ENCODE measurements at places on chromosomes 5 and 9.

- DNase-seq: no peak
Observed at GRCh38 chr9:78985084-78985738, 586.6 kb upstream of the TLE4 start.

- DNase-seq: no peak
Observed at GRCh38 chr9:14661421-14662059, 31.7 kb downstream of the ZDHHC21 start.

- no peak for DNase-seq
Observed at GRCh38 chr5:933251-933861, 40.7 kb downstream of the TRIP13 start.

- DNase-seq: no peak
Observed at GRCh38 chr5:63564789-63565188, 397.5 kb downstream of the HTR1A start.

GRCh38 chr9:91197232-91198181 is 164.2 kb downstream of the AUH start:
- DNase-seq: peak; percentile 98

DNA sequence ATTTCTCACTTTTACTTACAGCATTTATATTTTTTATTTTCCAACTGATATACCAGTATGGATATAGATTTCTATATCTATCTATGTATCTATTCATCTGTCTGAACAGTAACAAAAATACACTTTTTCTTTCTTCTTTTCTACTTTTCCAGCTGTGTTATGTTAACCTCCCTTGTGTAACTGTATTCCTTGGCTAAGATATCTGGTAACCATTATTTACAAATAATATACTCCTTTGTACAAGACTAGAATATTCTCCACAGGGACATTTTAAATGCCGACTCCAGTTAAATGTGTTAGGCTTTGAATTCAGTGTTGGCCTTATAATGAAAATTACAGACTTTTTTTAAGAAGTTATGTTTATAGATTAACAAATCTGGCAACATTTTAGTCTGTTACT is 168.7 kb downstream of the XRCC4 start:
- no peak for DNase-seq

DNA sequence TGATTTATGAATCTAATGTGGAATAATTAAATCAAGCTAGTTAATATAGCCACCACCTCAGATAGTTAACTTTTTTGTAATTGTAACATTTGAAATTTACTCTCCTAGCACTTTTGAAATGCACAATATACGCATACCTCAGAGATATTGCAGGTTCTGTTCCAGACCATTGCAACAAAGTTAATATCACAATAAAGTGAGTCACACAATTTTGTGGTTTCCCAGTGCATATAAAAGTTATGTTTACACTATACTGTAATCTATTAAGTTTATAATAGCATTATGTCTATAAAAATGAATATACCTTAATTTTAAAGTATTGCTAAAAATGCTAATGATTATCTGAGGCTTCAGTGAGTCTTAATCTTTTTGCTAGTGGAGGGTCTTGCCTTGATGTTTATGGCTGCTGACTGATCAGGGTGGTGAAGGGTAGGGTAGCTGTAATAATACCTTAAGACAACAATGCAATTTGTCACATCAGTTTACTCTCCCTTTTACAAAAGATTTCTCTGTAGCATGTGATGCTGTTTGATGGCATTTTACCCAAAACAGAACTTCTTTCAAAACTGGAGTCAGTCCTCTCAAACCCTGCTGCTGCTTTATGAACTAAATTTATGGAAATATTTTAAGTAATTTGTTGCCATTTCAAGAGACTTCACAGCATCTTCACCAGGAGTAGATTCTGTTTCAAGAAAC is 235.1 kb upstream of the ADAMTSL1 start:
- peak; percentile 37 for DNase-seq

DNA sequence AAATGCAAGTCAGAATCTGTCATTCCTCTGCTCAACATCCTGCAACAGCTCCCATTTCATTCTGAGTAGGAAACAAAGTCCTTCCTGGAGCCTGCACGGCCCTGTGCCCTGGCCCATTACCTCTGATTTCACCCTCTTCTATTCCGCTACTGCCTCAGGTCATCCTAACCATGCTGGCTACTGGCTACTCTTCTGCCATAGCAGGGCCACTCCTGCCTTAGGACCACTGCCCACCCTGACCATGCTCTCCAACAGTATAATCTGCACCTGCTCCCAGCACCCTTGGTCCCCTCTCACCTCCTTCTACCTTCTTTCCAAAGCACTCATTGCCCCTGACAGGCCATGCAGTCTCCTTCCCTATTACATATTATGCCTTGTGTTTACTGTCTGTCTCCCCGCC is 8.2 kb downstream of the DPH7 start:
- DNase-seq: no peak

GRCh38 chr9:37732086-37732741 is 21.4 kb upstream of the TRMT10B start:
- DNase-seq: no peak

- DNase-seq: no peak
Observed at GRCh38 chr5:177402271-177403043, 2.0 kb upstream of the PFN3 start.

DNA sequence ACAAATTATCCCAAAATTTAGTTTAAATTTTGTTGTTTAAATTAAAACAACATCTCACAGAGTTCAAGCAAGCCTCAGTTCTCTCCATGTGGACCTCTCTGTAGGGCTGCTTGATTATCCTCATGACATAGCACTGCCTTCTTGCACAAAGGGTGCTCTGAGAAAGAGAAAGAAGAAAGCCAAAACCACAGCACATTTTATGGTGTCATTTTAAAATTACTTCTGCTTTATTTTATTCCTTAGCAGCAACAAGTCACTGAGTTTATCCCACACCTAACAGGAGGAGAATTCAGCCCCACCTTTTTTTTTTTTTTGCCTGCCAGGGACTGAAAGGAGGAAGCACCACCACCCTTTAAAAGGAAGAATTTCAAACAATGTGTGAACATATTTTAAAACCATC is 12.8 kb upstream of the KCNV2 start:
- no peak for DNase-seq

- no peak for DNase-seq
Observed at GRCh38 chr9:108994695-108995094, 18.6 kb downstream of the CTNNAL1 start.

DNA sequence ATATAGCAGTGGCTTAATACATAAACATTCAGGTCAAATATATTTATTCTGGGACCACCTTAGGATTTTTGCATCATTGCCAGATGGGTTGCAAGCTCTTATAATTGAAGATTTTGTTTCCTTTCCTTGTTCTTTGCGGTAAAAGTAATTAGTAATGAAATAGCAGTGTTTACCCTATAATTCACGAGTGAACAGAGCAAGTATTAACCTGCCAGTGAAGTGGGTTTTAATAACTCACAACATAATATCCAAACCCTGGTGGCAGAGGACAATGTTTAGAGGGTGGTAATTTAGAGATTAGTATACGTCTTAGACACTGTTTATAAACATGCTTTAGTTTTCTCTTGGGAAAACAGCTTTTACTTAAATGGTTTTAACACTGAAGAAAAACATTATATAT is 11.8 kb downstream of the ARL14EPL start:
- no peak for DNase-seq

GRCh38 chr9:37632479-37632878 is 18.3 kb upstream of the FRMPD1 start:
- no peak for DNase-seq

DNA sequence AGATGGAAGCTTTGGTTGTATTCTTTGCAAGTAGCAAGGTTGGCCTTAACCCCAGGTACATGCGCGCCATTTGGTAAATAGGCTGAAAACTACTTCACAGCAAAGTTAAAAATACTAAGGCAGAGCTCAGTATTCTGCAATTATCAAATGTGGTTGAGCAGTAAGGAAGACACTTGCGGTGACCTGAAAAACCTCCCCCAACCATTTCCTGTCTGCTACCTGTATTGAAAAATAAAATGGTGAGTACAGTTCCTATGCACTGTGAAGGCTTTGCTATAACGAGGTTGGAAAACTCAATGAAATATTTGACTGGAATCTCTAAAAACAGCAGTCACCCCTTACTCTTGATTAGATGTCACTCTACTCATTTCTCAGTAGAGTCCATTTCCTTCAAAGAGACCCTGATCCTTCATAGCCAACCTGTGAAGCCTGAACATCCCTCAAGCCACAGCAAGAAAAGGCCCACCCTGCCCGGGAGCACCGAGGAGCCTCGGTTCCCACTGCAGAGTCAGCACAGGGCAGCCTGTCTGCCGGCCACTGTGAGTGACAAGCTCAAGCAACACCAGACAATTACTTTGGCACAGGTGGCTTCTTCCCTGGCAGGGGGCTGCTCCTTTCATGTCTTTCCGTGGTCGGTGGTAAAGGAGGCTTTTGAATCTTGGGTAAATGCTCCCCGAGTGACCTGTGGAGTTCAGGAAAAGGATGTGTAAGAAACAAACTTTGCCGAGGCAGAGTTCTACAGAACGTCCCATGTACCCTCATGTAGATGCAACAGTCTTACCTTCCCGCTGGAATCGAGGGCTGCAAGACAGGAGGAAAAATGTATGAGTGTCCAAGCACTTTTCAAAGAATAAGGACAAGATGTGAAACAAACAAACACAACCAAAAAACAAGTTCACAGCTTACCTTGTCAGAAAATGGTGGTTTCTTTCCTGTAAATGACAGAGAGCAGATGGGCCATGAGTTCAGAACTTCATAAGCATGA is 29.6 kb downstream of the C5orf58 start:
- no peak for DNase-seq

- DNase-seq: no peak
Observed at GRCh38 chr5:147713550-147714295, 68.8 kb downstream of the JAKMIP2 start.

GRCh38 chr9:122951056-122951455 is 10.2 kb downstream of the RABGAP1 start:
- no peak for DNase-seq

DNA sequence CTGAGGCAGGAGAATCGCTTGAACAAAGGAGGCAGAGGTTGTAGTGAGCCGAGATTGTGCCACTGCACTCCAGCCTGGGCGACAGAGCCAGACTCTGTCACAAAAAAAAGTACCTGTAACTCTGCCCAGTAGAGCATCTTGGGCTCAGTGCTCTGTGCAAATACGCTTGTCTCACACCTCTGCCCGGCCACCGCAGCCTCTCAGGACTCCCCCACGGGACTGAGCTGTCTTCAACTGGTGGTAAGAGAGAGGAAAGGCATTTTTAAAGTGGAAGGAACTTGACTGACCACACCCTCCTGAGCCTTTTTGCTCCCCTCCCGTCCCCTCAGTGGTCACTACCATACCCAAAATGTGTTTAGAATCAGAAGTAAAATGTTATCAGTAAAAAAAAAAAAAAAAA is 174.3 kb upstream of the PIK3R1 start:
- no peak for DNase-seq

DNA sequence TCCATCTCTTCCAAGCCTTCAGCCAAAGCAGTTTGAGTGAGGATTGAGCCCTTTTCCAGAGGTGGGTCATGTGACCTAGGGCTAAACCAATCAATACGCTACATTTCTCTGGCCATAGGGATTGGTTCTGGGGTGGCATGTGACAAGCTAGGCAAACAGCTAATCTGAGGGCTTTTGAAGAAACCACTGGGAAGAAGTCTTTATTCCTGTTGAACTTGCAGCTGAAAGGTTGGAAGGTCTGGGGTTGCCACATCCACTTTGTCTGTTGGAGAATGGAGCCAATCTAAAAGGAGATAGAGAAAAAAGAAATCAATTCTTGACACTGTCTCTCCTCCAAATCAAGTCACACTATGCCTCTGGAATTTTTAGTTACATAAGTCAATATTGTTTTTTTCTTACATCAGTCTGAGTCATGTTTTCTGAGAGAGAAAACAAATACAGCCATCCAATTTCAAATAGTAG is 637.8 kb upstream of the WWC1 start:
- no peak for DNase-seq

- no peak for DNase-seq
Observed at GRCh38 chr9:35760651-35761050, 6.6 kb upstream of the MSMP start.

- no peak for DNase-seq
Observed at GRCh38 chr5:157020511-157021222, 38.2 kb downstream of the HAVCR1 start.

GRCh38 chr9:131666774-131667173 is 73.1 kb downstream of the RAPGEF1 start:
- no peak for DNase-seq

DNA sequence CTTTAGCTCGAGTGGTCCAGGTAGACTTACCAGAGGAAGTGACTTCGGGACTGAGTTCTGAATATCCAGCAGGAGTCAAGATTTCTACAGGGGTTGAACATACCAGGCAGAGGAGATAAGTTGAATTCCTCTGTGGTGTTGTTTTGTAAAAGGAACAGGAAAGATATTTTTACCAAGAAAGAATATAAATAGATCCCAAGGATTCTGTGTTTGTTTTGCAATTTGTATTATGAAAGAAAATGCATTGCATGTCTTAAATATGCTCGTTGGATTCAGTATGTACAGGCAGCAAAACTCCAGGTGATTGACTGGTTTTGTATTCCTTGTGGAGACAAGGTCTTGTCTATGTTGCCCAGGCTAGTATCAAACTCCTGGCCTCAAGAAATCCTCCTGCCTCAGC is 197.8 kb downstream of the FRMD3 start:
- no peak for DNase-seq

DNA sequence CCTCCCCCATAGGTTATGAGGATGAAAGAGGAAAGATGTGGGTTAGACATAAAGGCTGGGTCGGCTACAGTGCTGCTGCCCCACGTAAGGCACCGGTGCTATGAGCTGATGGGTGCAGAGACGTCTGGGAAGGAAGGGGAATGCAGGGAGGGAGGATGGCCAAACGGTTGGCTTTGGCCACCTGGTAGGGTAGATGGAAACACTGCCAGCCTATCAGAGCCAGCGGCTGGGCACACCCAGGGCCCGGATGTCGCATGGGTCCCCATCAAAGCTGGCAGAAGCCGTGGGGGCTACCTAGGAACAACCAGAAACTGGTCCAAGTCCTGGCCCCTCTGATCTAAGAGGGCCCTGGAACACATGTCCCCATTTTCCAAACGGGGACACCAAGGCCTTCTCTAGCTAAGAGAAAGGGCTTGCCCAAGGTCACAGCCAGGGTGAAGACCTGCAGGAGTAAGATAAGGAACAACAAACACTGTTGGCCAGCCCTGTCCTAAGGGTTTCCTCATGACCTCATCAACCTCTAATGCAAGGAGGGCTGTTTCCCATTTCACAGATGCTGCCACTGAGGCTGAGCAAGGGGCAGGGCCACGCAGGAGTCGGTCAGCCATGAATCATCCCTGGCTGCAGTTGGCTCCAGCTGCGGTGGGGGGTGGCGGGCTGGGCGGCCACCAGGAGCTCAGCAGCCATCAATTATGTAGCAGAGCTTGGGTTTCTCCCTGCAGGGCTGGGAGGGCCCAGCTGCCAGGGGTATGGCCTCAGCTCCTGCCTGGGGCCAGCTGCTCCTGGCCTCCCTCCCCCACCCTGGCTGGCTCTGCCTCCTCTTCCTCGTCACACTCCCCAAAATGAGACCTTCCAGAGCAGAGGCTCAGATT is 4.9 kb downstream of the SH3GLB2 start:
- DNase-seq: peak; percentile 18

DNA sequence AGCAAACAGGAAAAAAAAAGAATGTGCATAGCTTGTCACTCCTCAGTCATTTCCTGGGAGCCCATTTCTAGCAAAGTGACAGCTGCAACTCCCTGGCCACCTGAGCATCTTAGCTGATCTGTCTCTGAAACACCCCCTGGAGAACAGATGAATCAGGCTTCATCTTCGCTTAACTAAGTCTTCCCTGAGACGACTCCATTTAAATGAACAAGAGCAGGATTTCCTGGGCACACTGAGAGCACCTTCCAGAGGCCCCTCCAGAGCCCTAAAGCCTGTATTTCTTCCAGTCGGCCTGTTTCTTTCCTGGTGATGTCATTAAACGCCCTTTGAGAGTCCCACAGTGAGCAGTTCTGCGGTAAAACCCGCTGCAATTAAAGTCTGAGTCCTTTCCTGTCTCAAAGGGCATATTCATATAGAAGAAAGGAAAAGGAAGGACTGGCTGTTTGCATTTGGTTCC is 13.9 kb downstream of the TGFBI start:
- no peak for DNase-seq
